ENCODE measurements at places on chromosomes 6 and 20.

DNA sequence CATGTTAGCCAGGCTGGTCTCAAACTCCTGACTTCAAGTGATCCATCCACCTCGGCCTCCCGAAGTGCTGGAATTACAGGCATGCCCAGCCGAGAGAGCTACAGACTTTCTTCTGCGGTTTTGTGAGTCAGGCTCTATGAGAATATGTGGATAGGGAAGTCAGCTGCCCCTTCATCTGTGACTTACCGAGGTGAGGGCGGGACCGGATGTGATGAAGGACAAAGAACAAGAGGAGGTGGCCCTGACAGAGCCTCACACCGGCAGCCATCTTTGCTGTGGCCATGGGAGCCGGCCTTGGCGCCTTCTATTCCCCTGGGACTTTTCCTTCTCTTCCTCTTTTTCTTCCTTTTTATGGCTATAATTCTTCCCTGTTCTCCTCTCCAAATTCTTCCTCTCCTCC, 67.0 kb downstream of the IYD start:
- DNase-seq, result no peak

- DNase-seq, result no peak
These were observed 48.9 kb downstream of the SNX14 start for GRCh38 chr6:85544776-85545175.

- no peak for DNase-seq
These were observed 43.3 kb upstream of the TNFRSF21 start for GRCh38 chr6:47352966-47353365.

GRCh38 chr6:111850295-111850937, 22.8 kb downstream of the FYN start:
- DNase-seq, result no peak

- no peak for DNase-seq
These were observed 63.7 kb downstream of the PHACTR2 start for GRCh38 chr6:143741480-143741879.

DNA sequence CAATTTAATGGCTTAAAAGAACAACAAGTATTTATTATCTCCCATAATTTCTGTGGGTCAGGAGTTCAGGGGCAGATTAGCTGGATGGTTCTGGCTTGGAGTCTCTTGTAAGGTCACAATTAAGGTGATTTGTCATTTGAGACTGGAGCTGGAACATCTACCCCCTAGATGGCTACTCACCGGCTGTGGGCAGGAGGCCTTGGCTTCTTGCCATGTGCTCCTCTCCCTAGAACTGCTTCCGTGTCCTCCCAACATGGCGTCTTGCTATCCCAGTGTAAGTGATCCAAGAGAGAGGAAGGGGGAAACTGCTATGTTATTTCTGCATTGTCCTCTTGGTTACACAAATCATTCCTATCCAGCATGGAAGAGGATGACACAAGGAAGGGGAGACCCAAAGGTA, 210.2 kb upstream of the ECI2 start:
- no peak for DNase-seq

GRCh38 chr6:20230401-20231119, 18.3 kb upstream of the MBOAT1 start:
- no peak for DNase-seq

GRCh38 chr6:7268816-7269555, 44.0 kb downstream of the SSR1 start:
- DNase-seq, result no peak

DNA sequence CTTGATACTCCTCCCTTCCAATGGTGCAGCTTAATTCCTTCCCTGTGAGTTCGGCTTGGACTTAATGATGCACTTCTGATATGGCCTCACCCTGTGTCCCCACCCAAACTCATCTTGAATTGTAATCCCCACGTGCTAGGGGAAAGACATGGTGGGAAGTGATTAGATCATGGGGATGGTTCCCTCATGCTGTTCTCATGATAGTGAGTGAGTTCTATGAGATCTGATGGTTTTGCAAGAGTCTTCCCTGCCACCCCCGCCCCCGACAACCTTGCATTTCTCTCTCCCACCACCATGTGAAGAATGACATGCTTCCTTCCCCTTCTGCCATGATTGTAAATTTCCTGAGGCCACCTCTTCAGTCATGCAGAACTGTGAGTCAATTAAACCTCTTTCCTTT, 50.3 kb upstream of the HLA-G start:
- no peak for DNase-seq

DNA sequence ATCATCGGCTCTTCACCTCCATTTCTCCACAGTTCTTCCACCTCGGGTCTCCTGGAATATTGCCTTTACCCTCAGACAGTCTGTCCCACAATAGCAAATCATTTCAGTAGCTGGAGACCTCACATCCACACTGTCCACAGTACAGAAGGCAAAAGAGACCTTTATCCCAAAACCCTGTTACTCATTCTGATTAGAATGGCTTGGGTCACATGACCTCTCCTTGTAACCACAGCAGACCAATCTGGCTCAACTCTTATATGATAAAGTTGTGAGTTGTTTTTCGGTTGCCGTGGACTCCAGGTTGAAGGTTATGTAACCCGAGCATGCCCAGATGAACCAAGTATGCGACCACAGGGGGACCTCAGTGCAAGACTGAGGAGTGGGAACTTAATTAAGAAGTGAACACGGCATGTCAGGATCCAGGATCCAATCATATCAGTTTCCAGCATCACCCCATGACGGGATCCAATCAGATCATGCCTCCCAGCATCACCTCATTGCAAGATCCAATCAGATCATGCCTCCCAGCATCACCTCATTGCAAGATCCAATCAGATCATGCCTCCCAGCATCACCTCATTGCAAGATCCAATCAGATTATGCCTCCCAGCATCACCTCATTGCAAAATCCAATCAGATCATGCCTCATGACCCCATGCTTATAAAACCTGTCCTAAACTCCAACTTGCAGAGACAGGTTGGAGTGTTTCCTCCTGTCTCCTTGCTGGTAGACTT, 68.7 kb downstream of the LY86 start:
- DNase-seq, result no peak

GRCh38 chr6:46347669-46348068, 143.6 kb downstream of the RCAN2 start:
- no peak for DNase-seq

DNA sequence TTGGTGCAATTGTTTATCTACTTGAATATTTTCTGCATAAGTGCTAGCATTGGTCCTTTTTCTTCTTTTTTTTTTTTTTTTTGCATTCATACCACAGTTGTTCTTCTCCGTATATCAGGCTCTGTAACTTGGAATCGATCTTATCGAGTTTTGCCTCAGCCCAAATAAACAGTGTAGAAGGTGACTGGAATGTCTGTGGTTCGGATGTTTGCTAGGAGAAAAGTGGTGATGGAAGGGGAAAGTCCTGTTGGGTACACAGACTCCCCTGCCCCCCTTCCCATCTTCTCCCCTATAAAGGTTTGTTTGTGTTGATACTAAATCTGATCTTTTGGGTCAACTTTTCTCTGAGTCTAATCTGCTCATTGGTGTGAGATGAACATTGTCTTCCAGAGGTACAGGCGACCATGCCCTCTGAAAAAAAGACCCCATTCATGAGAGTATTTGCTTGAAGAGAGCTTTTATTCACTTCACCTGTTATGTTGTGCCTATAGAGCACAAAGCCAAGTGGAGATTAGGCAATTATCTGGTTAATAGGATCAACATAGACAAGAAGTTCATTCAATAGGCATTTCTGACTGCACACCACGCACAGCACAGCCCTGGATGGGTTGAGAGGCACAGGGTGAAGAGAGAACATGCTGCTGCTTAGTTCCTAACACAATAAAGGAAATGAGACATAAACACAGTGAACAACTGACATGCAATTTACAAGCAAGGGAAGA, 620.0 kb downstream of the PKHD1 start:
- DNase-seq, result no peak

DNA sequence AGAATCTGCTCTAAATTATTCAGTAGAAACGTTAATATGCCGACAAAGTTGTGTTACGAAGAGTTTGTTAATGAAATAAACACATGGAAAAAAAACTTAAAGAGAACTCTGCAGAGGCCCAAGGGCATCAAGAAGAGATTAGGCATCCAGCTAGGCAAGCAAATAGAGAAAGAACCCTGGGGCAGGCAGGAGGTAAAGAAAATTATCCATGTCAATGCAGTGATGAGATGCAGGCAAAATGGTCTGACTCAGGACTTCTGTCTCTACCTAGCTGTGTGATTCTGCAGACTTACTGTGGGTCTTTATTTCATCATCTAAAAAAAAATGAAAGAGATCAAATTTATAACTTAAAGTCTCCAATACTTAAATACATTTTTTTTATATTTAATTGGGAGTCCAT, 448.0 kb downstream of the HAO1 start:
- DNase-seq, result no peak

DNA sequence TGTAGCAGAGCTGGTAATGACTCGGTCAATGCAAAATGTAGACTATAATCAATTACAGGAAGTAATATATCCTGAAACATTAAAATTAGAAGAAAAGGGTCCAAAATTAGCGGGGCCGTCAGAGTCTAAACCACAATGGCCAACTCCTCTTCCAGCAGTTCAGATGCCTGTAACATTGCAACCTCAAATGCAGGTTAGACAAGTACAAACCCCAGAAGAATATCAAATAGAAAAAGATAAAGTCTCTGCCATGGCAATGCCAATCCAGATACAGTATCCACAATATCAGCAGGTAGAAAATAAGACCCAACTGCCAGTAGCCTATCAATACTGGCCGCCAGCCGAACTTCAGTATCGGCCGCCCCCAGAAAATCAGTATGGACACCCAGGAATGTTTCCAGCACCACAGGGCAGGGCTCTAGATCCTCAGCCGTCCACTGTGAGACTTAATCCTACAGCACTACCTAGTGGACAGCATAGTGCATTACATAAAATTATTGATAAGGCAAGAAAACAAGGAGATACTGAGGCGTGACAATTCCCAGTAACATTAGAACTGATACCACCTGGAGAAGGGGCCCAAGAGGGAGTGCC, 158.4 kb downstream of the GPX5 start:
- no peak for DNase-seq
